ENCODE measurements at places on chromosomes 3 and 15.

- DNase-seq, result no peak
These were observed 24.6 kb downstream of the TRA2B start for GRCh38 chr3:185912929-185913901.

DNA sequence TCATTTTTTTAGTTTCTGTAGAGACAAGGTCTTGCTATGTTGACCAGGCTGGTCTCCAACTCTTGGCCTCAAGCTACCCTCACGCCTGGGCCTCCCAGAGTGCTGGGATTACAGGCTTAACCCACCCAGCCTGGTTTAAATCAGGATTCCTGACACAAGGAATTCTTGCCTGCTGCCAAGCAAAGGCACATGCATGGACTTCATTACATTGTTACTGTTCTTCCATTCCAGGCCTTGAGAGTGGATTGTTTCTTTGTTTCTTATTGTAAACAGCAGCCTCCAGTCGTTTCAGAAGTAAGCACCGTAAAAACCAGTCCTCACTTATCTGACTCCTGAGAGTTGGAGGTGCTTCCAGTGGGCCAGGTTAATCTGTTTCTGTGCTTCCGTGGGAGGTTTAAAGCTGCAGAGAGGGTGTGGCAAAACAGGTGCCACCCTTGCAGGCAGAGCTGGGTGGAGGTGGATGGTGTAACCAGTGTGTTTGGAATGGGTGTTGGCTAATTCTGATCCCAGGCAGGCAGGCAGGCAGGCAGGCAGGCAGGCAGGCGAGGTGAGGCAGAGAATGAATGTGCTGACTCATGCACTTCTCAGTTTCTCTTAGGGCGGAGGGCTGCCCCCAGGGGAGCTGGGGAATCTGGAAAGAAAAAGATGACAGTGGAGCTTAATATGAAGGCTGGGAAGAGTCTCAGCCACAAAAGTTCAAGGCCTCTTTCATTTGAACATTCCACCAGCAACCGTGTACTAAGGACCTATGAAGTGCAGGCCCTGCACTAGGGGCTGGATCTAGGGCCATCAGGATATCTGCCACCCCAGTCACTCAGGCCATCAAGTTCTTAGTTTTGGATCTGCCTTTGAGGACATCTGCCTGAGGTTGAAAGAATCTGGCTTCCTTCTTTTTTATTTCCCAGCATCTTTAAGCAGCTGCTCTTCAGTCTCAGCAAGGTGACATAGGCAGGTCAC is 37.0 kb upstream of the CDCP1 start:
- DNase-seq, result no peak

GRCh38 chr3:192855434-192855833 is 62.2 kb downstream of the MB21D2 start:
- DNase-seq, result no peak

GRCh38 chr3:55077726-55078125 is 149.9 kb upstream of the LRTM1 start:
- no peak for DNase-seq

DNA sequence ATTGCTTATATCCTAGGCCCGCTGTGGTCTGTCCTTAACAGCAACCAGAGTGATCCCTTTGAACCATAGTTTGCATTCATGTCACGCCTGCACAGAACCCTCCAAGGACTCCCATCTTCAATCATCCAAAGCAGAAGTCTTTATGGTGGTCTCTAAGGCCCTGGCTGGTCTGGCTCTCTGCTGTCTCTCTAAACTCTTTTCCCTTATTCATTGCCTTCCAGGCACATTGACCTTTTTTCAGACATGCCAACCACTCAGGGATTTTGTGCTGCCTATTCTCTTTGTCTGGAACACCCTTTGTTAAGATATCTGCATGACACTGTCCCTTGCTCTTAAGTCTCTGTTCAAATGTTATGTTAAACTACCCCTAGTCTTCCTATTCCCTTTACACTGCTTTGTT is 21.9 kb upstream of the ZBTB47 start:
- no peak for DNase-seq

- DNase-seq, result no peak
These were observed 49.1 kb downstream of the CCK start for GRCh38 chr3:42216931-42217333.

- no peak for DNase-seq
These were observed 263.3 kb downstream of the ZIC1 start for GRCh38 chr3:147672436-147672835.

Measured in amygdala (tissue), 56 donors.